ENCODE measurements at places on chromosomes 12 and 14.

DNA sequence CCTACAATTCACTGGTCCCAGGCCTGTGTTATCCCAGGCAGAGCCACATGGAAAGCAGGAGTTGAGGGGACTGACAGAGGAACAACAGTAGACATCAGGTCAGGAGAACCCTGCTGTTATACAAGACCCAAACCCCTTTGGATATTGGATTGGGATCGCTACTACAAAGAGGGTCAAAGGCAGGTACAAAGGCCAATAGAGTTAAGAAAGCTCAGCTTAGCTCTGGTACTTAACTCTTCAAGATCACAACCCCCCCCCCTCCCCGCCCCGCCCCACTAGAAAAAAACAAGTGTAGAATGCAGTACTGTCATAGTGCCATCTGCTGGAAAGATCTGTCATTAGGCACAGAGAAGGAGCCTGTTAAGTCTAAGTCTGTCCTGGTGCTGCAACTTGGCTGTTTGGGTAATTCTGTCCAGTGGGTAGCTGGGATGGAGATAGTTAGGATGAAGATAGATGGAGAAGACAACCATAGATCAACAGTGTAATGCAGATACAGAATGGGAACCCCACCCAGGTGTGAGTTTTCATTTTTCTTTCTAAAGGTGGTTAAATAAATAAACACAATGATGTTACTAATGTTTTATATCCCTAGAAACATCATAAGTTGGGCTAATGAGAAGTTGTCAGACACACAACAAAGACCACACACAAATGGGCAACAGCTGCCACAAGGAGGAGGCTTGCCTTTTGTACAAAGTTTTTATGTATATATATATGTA is 17.2 kb downstream of the REM2 start:
- DNase-seq: peak; percentile 53

GRCh38 chr12:93714382-93714781 is 37.2 kb downstream of the CRADD start:
- no peak for DNase-seq

GRCh38 chr12:28051516-28052354 is 79.2 kb upstream of the PTHLH start:
- DNase-seq: no peak

DNA sequence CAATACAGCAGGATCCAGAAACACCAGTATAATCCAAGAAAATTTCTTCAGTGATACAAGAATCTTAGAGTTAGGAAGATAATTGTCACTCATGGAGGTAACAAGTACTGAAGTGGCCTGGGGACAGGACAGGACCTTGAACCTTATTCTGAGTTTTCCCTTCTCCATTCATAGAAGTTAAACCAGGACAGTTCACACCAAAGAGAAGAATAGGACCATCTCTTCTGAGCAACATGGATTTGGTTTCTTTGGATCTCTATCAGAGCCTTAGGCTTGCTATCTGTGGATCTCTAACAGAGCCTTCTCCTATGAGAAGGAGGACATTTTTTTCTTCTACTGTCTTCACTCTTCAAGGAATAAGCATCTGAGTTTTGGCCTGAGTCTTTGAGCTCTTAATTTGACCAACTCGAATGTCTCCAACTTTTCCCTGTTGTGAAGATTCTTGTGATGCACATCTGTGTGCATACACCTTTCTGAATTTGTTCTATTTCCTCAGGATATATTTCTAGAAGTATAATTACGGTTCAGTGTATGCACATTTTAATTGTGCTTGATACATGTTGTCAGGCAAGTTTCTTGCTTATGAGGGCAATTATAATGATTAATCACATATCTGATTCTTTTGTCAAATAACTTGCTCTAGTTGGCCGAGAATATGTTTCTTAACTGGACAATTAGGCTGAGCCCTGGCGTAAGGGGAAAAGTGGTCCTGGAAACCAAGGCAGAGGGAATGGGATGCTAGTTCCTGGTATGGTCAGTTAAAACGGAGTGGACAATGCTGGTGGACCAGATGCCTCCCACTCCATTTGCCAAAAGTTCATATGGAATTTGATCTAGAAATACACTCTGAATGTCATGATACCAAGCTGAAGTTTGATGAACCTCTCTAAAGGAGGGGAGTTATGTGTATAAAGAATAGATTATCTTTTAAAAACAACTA is 6.6 kb downstream of the KRT6A start:
- DNase-seq: no peak

DNA sequence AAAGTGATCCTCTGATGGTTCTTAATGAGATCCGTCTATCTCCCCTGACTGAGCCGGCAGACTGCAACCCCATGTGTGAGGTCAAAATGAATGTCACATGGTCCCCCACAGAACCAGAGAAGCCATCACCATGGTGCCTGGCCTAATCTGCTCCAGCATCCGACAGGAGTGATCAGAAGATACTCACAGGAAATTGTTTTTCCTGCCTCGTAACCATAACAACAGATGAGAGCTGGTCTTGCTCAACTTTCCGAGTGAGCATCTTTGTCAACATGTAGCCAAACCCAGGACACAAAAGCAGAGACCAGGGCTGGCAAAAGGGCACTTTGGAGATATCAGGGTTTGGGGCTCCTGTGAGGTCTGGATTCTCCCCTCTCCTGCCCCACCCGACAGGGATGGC is 72.1 kb upstream of the C14orf180 start:
- no peak for DNase-seq

GRCh38 chr12:57861967-57862366 is 15.4 kb upstream of the CTDSP2 start:
- DNase-seq: no peak

DNA sequence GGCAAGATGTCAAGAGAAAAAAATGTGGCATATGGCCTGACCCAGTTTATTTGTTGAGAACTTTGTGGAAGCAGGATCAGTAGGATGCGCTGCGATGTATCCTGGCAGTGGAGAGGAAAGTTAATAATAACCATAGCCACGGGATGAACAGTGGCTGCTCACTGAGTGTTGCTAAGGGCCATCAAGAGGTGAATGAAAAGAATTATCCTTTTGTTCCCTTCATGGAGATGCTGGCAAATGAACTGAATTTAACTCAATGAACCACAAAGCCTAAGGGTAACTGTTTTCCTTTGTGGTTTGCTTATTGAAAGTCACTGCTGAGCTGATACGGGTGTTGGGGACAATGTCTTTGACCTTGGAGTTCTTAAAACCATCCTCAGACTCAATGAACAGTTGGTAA is 476.5 kb downstream of the APAF1 start:
- DNase-seq: no peak

GRCh38 chr14:51342226-51342625 is 102.2 kb downstream of the TMX1 start:
- DNase-seq: no peak

- DNase-seq: no peak
Measured at GRCh38 chr12:132389526-132390286, 60.3 kb upstream of the GALNT9 start.

GRCh38 chr14:49893309-49894213 is 679 bp downstream of the ARF6 start:
- DNase-seq: no peak

DNA sequence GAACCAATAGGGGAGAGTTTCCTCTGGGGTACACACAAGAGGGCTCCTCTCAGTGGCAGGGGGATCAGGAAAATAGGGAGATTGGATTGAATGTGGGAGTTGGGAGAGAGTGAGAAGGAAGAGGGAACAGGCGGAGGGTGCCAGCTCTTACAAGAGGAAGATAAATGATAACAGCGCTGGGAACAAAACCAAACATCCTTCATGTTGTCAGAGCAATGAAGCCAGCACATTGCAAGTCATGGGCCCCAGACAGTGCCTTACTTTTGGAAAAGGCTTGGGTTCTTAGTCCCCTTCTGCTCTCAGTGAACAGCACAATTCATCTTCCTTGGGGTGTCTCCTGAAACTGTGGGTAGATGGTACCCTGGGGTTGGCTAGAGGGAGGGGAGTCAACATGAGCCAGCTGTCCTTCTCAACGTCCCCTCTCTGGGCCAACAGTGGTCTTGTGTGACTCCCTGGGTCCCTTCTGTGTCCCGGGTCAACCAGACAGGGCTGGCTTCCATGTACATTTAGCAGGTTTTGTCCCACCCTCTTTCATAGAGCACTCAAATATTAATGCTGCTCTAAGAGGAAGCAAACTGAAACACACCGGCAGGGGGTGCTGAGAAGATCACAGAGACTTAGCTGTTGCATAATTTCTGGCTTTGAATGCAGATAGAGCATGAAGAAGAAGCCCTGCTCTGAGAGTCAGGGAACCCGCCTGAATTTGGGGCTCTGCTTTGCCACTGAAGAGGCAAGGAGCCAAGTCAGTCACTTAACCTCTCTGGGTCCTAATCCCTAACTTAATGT is 138.5 kb downstream of the ESRRB start:
- DNase-seq: no peak

- DNase-seq: no peak
Measured at GRCh38 chr14:92449404-92450181, 64.0 kb upstream of the RIN3 start.

- no peak for DNase-seq
Measured at GRCh38 chr12:77728018-77728417, 102.7 kb upstream of the NAV3 start.

- DNase-seq: no peak
Measured at GRCh38 chr12:131528144-131528543, 182.7 kb upstream of the SFSWAP start.

DNA sequence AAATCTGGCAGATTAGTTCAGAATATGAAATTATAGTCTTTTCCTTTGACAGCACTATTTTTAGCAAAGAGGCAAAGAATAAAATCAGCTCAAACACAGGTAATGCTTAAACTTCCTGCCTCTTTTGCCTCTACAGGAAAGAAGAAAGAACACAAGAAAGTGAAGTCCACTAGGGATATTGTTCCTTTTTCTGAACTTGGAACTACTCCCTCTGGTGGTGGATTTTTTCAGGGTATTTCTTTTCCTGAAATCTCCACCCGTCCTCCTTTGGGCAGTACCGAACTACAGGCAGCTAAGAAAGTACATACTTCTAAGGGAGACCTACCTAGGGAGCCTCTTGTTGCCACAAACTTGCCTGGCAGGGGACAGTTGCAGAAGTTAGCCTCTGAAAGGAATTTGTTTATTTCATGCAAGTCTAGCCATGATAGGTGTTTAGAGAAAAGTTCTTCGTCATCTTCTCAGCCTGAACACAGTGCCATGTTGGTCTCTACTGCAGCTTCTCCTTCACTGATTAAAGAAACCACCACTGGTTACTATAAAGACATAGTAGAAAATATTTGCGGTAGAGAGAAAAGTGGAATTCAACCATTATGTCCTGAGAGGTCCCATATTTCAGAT is 17.4 kb downstream of the TMPO start:
- DNase-seq: peak; percentile 35

DNA sequence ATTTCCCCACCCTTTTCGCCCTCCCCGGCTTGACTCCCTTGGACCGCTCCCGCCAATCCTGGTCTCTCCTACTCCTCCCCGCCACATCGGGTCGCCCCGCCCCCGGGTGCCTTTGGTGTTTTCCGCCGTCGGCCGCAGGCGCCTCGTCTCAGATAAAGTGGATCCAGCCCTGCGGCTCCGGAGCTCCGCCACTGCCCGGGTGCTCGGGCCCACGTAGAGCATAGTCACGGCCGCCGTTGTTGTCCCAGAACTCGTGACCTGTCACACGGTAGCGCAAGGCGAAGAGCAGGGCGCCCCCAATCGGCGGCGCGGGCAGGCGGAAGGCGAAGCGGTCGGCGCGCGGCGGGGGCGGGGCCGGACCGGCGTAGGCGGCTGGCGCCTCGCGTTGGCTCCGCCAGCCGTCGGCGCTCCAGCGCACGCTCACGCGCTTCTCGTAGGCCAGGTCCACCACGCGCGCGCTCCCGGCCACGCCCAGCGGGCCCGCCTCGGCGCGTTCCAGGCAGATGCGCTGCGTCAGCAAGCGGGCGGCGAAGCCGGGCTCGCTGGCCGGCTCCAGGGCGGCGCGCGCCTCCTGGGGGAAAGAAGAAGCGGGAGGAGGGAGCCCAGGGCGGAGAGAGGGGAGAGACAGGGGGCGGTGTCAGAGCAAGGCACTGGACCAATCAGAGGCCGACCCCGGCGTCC is 1.2 kb downstream of the PPP1R3E start:
- DNase-seq: peak; percentile 98

GRCh38 chr12:40762072-40762471 is 69.8 kb downstream of the CNTN1 start:
- DNase-seq: no peak

DNA sequence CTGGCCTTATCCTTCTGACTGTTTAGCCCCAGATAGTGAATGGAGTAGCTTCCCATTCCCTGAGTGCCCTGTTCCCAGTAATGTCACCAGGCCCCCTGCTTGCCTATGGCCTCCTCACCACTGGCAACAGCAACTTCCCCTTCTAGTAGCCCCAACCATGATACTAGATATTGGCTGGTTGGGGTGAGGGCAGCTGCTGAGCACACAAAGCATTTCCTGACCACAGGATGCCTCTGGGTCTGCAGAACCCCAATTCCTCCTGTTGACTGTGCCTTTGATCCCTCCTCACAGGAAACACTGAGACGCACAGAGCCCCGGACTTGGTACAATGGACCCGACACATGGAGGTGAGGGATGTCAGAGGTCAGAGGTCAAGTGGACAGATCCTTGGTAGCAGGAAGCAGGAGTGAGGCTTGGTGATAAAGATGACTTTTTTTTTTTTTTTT is 597 bp downstream of the SOAT2 start:
- no peak for DNase-seq

DNA sequence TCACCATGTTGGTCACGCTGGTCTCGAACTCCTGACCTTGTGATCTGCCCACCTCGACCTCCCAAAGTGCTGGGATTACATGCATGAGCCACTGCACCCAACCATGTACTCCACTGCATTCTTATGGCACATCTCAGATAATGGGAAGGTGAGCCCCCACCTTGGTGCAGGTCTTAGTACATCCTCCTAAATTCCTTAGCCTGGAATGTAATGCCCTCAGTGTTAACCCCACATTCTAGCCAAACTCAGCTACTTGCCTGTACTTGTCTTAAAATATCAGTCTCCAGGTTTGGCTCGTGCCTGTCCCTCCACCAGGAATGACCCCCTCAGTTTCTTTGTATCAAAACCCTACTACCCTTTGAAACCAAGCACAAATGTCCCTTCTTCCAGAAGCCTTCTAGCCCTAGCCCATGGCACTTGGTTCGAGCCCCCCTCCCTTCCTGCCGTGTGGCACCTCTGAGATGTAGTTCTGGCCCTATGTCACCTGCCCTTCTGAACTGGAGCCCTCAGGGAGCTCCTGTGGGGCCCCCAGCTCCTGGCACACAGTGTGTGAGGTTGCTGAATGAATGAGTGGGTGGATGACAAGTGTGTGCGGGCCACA is 8.4 kb downstream of the KCNH3 start:
- no peak for DNase-seq

GRCh38 chr12:9760120-9760519 is 581 bp downstream of the CD69 start:
- DNase-seq: no peak

DNA sequence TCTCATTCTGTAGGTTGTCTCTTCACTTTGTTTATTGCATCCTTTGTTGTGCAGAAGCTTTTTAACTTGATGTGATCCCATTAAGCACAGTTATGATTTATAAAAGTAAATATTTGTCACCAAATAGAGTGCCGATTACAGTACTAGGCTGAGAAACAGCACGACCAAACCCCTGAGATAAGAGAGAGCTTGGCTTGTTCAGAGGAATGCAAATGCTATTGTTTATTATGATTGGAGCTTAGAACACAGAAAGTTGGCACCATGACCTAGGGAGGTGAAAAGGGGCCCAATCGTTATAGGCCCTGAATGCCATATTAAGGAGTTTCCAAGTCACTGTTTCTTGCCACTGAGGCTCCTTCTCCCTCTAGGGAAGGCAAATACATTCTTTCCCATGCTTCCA is 214.9 kb downstream of the KITLG start:
- DNase-seq: no peak
